SJCRH30 (cell line): ENCODE measurements at places on chromosomes 2 and 18.

DNA sequence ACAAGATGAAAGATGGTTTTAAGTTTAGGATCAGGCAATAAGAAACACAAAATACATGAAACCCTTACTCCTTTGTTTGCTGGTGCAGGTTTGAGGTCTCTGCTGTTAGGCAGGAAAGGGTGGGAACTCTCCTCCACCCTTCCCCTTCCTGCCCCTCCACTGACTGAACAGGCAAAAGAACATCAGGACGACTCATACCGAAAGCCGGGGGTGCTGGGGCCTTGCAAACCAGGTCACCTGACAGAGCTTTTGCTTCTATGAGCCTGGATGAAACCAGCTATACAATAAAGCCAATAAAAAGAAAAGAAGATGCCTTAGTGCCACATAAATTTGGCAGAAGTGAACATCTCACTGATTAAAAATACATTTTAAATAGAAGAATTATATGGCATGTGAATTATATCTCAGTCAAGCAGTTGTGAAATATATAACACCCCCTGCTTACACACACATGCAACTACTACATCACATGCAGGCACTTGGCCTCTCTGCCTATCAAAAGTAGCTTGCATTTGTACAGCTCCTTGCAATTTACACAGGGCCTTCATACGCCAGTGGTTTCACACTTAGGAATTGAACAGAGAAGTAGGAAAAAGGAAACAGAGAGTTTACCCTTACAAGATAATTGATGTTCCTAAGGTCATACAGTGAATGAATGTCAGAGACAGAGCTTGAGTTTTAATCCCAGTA, 215.1 kb upstream of the TRIB2 start:
- no peak for DNase-seq

- DNase-seq, result no peak
These were observed 16.1 kb upstream of the ANKRD53 start for GRCh38 chr2:70962211-70962884.

- no peak for DNase-seq
These were observed 31.9 kb downstream of the DAW1 start for GRCh38 chr2:227903381-227903780.

DNA sequence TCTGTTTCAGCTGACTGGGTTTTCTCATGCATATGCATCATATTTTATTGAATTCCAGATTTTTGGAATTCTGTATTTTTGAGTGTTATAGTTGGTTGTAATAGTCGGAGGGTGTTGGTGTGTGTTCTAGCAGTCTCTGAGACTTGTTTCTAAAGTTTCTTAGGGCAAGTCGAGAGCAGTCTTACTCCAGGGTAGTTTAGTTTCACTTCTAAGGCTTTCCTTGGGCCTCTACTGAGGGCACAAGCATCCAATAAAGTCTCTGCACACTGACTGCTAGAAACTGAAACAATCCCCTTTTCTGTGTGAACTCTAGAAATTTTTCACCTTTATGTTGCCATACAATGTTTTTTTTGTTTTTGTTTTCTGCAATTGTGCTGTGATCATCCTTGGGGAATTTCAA, 663.7 kb upstream of the LRATD1 start:
- DNase-seq, result no peak

- DNase-seq, result no peak
These were observed 56.2 kb downstream of the PXDN start for GRCh38 chr2:1688161-1688560.

DNA sequence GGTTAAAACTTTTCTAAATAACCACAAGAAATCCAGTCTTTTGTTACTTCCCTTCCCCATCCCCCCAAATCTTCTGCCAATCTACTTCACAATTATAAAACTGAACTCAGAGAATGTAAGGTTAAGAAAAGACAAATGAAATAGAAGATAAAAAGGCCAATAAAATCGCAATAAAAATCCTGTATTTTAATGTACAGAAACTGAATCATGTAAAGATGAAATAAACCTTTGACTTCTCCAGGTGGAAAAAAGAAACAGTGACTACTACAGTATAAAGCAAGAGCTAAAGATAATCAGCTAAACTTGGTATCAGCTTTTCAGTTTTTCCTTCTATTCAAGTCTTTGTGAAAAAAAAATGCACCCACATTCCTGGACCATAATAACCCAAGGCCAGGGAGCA, 1.7 kb downstream of the SYT4 start:
- DNase-seq, result no peak
